ENCODE measurements at places on chromosomes 1 and 21.

DNA sequence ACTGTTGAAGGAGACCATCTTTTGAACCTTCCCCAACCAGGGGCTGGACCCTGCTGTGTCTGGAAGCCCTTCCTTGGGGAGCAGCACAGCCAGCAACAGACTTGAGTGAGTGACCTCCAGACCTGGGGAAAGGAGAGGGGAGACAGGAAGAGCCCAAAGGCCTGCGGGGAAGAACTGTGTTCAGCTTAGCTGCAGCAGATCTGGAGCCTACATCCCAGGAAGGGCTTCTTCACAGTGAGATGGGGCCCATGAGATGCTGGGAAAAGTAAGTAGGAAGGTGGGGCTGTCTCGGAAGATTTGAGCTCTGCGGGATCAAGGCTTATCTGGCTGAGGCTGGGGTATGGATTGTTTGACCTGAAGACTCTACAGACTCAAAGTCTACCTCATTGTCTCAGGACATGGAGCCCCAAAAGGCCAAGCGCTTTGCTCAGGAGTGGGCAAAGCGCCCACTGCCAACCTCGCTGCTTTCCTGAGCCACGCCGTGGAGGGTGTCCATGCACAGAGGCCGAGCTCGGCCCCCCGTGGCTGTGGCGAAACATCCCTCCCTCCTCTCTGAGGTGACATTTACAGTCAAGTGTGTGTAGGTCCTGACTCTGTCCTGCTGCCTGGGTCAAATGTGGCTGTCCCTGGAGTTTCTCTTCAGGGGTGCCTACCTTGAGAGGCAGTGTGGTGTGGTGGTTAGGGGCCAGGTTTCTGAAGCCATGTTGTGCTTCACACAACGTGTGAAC is 24.5 kb downstream of the SPOCD1 start:
- no peak for DNase-seq

DNA sequence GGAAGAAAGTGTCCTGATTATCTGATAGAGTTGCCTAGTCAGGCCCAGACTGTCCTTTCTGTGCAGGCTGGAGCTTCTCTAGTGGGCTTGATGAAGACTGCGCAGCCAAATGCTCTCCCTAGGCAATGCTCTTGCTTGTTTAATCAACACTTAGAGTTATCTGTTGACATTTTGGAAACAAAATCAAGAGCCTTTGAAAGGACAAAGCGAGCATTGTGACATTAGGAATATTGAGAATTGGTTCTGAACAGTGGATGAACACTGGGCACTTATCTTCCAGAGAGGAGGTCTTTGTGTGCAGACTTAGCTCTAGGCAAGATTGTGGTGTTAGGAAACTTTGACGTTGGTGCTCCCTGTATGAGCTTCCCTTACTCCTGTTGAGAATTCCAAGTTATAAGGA is 94.5 kb downstream of the DNTTIP2 start:
- DNase-seq, result no peak

GRCh38 chr1:25519624-25520023 is 23.8 kb upstream of the LDLRAP1 start:
- peak; percentile 85 for DNase-seq

GRCh38 chr1:207884266-207885029 is 26.5 kb downstream of the CD34 start:
- DNase-seq, result no peak

DNA sequence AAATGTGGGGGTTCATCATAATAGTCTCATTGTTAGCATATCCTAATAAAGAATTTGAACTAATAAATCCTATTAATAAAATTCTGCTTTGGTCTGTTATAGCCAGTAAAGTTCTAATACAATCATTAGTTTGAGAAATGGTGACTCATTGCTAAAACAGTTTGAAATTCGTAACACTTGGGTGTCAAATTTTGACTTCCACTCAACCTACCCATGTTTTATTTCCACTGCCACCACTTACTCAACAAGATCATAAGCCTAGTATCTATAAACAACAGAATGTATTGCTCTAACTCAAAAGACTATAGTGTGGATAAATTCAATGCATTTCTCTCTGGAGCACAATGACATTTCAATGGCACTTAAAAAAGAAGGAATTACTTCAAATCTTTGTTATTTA is 29.1 kb downstream of the LGALS8 start:
- peak; percentile 11 for DNase-seq

- DNase-seq, result peak; percentile 89
Measured at GRCh38 chr1:161726473-161727255, 5.3 kb downstream of the FCRLB start.
